ENCODE measurements at places on chromosomes 16 and 17.

- no peak for DNase-seq
These were observed 1034.0 kb upstream of the EEF2KMT start for GRCh38 chr16:6131526-6132050.

DNA sequence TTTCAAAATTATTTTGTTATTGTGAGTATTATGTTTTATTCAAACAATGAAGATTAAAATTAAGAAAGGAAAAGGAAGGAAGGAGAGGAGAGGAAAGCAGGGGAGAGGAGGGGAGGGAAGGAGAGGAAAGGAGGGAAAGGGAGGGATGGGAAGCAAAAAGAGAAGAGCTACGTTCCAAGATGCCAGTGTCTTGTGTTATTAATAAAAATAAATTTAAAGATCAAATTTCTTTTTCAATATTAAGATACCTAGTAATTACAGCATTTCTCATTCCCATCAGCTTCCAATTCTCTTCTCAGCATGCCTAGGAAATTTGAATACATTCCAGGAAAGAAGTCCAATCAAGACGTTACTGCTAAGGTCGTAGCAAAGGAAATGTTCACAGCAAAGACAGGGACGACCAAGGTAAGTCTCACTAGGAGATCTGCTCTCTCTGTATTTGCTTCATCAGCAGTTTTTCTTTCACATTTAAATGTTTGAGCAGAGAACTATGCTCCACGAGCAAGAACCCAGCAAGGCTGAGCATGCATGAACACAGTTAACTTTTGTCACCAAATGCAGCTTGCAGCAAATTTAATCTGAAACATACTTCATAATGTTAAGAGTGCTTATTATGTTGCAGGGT, 63.3 kb upstream of the HLF start:
- no peak for DNase-seq

- peak; percentile 92 for DNase-seq
These were observed 4.4 kb downstream of the CD19 start for GRCh38 chr16:28935924-28936783.

- peak; percentile 85 for DNase-seq
These were observed 652 bp upstream of the SLC25A19 start for GRCh38 chr17:75289832-75290337.

- no peak for DNase-seq
These were observed 47.6 kb downstream of the GOSR1 start for GRCh38 chr17:30524847-30525246.

DNA sequence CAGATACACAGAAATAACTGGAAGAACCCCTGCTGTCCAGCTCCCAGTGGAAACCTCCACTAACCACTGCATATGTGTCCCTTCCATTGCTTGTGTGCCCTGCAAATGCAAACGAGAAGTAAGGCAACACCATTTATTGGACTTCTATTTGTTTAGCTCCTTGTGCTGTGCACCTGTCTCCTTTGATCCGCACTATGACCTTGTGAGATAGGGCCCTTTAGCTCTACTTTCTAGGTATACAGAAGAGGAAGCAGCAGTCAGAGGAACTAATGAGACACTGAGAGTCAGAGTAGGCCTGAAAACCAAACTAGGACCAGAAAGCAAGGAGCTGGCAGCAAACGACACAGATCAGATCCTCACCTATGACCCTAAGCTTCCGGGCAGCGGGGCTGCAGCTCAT, 22.4 kb downstream of the SOX9 start:
- no peak for DNase-seq

DNA sequence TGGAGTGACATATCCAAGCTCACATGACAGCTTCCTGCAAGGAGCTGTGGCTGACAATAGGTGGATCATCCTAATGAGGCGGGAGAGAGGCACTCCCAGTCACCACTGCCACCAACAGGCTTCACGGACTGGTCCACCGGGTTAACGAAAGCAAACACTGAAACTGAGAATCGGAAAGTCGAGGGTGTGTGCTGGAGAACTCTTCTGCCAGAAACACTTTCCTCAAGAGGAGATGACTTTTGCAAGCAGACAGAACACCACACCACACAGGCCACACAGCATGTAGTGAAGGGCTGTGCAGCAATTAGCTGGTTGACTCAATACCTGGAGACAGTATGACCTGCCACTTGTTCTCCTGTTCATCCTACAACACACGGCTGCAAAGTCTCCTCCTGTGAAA, 53.0 kb upstream of the DNAJA2 start:
- no peak for DNase-seq

DNA sequence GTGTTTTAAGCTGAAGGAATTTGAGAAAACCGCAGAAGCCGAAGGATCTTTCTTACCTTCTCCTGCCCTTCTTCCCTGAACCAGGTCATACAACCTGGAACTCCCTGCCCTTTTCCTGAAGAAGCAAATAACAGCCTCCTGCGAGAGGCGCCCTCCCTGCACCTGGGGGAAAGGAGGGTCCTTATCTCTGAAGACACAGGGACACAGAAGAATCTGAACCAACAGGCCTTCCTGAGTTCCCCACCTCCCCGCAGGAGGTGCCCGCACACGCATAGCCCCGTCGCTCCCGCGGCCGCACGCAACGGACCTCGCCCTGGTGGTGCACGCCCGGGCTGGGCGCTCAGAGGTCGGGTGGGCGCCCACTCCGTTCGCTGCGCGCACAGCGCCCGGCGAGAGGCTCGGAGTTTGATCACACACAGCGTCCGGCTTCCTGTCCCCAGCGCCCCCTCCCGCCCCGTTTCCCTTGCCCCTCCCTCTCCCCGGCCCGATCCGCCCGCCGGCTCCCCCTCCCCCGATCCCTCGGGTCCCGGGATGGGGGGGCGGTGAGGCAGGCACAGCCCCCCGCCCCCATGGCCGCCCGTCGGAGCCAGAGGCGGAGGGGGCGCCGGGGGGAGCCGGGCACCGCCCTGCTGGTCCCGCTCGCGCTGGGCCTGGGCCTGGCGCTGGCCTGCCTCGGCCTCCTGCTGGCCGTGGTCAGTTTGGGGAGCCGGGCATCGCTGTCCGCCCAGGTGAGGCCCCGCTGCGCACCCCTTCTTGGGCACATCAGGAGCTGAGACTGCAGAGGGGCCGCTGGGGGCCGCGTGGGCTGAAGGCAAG, at the start of gene TNFSF12:
TSS of gene TNFSF12 (plus strand) at position 474 of the 816 bp plus-strand sequence. CDS start at position 570, 96 bp downstream.
- peak; percentile 76 for DNase-seq

All from activated CD4-positive, alpha-beta memory T cell treated with anti-CD3 and anti-CD28 coated beads for 36 hours (primary cell).